ENCODE measurements at places on chromosomes 11 and 22.
A peak's percentile ranks its signal among the peaks of the same experiment; 100 is the strongest.

DNA sequence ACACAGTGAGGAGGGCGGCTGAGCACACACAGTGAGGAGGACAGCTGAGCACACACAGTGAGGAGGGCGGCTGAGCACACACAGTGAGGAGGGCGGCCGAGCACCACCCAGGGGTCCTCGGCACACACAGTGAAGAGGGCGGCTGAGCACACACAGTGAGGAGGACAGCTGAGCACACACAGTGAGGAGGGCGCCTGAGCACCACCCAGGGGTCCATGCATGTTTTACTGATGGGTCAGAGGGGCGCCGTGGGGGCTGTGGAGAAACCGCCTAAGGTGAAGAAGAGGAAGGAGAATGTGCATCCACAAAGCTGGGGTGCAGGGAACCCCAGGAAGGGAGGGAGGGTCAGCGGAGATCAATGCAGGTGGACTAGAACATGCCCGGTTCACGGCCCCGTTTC, 461.8 kb downstream of the BRD1 start:
- no peak for DNase-seq

- no peak for DNase-seq
Measured at GRCh38 chr11:63867511-63867910, 28.6 kb downstream of the MARK2 start.

DNA sequence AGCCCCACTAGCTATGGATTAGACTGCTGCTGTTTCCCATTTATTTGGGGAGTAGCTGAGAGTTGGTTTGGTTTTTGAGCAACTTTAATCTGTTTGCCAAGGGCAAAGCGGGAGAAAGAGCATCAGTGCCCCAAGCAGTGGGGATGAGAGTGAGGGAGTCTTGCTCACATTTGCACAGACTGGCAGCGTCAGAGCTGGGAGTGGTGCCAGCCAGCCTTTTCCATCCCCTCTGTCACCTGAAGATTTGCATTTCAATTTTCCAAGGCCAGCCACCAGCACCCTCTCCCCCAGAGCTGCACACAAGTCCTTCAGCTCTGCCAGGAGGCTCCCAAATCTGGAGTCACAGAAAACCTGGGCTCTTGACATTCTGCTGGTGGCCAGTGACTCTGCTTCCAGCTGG, 21.0 kb upstream of the UVRAG start:
- DNase-seq = no peak

DNA sequence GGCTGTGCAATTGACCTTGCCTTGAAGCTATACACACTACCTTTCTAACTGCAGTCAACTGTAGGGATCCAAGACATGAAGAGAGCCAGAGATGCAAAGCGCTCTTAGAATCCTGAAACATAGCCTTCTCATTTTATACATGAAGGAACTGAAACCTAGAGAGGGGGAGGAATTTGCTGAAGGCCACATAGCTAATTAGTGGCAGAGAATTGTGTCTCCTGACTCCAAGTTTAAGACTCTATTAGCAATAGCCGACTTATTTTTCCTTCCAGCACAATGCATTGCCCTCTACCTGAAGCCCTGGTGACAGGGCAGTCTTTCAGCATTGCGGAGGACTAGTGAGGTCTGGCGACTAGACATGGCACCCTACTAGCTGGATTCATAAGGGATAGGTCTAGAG, 727.0 kb upstream of the ANO5 start:
- no peak for DNase-seq

DNA sequence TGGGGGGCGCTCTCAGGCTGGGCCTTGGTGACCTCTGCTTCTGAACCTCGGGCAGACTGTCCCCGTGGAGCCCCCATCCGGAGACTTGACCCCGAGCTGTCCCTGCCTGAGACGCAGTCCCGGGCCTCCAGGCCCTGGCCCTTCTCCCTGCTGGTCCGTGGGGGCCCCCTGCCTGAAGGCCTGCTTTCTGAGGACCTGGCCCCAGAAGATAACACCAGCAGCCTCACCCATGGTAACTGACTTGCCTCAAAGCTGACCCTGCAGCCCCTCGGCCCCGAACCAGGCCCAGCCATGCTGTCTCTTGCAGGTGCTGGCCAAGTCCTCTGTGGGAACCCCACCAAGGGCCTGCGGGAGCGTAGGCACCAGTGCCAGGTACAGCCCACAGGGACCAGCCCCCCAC, 8.9 kb downstream of the LMNTD2 start:
- no peak for DNase-seq

DNA sequence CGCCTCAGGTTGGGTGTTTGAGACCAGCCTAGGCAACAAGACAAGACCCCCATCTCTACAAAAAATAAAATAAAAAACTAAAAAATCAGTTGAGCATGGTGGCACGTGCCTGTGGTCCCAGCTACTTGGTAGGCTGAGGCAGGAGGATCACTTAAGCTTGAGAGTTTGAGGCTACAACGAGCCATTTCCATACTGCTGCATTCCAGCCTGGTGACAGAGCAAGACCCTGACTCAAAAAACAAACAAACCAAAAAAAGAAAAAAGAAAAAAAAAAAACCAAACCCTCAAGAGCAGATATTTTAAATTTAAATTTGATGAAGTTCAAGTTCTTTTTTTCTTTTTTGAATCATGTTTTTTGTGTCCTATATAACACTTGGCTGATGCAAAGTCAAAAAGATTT, 7.2 kb upstream of the CCDC83 start:
- no peak for DNase-seq

DNA sequence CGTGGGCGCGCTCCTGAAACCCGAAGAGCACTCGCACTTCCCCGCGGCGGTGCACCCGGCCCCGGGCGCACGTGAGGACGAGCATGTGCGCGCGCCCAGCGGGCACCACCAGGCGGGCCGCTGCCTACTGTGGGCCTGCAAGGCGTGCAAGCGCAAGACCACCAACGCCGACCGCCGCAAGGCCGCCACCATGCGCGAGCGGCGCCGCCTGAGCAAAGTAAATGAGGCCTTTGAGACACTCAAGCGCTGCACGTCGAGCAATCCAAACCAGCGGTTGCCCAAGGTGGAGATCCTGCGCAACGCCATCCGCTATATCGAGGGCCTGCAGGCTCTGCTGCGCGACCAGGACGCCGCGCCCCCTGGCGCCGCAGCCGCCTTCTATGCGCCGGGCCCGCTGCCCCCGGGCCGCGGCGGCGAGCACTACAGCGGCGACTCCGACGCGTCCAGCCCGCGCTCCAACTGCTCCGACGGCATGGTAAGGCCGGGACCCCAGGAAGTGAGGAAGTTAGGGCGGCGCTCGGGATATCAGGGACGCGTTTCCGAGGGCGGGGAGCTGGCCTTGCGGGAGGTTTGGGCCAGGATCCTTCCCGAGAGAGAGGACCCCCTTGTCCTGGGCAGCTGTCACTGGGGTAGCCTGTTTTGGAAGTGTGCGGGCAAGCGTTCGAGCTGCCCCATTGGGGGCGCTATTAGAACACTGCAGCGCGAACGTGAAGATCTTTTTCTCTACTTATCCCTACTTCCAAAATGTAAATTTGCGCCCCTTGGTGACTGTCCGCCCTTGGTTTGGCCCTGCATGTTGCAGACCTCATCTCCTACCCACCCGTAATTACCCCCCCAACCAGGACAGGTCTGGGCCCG, 796 bp downstream of the MYOD1 start:
- DNase-seq = peak; percentile 68

DNA sequence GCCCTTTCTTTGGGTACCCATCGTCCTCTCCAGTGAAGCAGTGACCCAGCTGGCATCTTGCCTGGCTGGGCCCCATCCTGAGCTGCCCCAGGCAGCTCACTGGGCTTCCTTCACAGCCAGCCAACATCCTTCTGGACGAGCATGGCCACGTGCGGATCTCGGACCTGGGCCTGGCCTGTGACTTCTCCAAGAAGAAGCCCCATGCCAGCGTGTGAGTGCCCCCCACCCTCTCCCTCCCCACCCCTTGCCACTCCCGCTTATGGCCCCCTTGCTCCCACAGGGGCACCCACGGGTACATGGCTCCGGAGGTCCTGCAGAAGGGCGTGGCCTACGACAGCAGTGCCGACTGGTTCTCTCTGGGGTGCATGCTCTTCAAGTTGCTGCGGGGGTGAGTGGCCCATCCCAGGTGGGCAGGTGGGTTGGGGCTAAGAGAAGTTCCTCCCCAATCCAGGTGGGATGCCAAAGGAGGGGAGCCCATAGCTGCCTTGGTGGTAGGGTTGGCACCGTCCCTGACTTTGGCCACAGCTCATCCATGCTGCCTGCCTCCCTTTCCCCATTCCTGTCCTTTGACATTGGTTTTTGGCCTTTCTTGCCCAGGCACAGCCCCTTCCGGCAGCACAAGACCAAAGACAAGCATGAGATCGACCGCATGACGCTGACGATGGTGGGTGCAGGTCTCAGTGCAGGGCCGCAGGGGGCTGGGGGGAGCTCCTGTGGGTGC, 6.8 kb upstream of the ANKRD13D start:
- DNase-seq = no peak

GRCh38 chr11:124864892-124865180, 396 bp upstream of the ROBO3 start:
- no peak for DNase-seq

DNA sequence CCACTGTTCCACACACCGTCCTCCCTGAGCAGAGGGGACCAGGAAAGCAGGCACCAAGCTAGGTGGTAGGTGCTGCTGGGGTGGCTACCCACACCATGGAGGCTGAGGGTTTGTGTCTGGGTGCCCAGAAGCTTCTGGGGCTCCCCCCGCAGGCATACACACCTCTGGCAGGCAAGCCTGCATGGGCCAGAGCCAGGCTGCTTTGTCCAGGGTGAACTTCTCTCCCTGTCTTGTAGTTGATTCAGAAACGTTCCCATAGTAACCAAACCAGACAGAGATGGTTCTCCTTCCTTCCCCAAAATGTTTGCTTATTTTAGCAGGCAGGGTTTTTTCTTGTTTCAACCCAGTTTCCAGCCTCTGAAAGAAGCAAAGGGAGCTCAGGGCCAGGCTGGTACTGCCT, 40.9 kb upstream of the SUSD2 start:
- DNase-seq = no peak

GRCh38 chr11:64745189-64745520, 1.2 kb upstream of the RASGRP2 start:
- DNase-seq = no peak

DNA sequence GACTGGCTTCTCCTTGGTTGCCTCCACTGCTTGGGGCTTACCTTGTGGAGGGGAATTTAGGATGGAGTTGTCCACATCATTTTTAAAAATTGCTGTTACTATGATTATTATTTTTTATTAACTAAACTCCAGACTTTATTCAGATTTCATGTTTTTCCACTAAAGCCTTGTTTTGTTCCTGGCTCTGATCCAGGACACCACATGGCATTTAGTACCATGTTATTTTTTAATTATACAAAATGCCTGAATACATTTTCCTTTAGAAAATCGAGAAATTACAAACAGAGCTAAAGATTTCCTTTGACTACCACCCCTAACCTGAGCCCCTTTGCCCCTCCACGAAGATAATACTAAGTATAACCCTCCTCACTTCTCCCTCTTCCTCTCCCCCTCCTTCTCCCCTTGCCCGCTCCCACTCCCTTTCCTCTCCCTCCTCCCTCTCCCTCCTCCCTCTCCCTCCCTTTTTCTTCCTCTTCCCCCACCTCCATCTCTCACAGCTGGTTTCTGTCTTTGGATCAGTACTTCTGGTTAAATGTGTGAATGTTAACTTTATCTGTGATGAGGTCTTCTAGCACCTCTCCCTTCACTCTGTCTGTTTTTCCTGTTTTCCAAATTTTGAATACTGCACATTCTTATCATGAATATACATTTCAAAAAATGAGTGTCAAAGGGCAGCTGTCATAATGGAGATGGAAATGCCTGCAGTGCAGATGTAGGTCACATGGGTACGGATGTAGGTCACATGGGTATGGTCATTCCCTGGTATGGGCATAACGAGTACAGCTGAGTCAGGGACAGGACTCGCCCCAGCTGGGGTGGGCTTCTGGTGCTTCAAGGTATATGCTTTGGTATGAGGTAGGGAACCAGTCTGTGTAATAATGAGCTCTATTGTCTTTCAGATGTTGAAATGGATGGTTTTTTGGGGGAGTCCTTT, 54.4 kb upstream of the OR4B1 start:
- no peak for DNase-seq

DNA sequence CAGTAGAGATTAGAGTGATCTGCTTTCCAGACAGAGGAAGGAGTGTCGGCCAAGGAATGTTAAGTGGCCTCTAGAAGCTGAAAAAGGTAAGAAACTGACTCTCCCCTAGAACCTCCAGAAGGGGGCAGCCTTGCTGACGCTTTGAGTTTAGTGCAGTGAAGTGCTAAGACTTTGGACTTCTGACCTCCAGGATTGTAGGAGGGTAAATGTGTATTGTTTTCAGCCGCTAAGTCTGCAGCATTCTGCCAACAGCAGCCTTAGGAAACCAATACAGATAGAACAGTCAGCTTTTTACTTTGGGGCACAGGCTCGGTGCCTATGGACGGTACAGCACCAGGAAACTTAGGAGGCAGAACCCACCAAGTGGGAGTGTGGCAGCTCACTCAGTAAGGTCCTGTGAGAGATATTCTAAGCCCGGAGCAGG, 3.6 kb upstream of the TBC1D22A start:
- peak; percentile 67 for DNase-seq

GRCh38 chr11:2002807-2003206, 5.2 kb upstream of the H19 start:
- no peak for DNase-seq

GRCh38 chr11:82003671-82004515, 729.8 kb downstream of the FAM181B start:
- DNase-seq = peak; percentile 21

DNA sequence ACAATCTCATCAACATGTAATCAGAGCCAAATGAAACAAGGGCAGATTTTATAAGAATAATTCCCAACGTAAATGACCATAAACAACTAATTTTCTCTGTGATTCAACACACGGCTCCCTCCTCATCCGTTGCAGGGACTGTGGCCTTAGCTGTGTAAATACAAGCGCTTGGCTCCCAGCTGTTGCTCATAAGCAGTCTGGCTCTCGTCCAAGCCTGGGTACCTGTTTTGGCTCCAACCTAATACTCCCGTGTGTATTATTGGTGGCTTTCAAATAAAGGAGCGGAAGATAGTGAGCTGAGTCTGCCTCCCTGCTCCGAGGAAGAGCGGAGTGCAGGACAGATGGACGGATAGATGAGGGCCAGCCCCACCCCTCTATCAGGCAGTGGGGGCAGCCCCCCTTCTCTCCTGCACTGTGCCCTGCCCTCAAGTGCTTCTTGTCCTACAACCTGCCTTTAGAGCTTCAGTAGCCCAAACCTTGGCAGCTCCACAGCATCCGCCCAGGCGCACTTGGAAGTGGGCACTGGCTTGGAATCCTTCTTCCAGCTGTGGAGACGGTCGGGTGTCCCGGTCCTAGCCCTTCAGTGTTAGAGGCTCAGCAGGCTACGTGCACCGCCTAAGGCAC, 670.9 kb downstream of the BRD1 start:
- peak; percentile 20 for DNase-seq

- DNase-seq = peak; percentile 2
Measured at GRCh38 chr22:48350456-48350855, 1477.2 kb downstream of the BRD1 start.
